ENCODE measurements at places on chromosomes 11 and 22.

DNA sequence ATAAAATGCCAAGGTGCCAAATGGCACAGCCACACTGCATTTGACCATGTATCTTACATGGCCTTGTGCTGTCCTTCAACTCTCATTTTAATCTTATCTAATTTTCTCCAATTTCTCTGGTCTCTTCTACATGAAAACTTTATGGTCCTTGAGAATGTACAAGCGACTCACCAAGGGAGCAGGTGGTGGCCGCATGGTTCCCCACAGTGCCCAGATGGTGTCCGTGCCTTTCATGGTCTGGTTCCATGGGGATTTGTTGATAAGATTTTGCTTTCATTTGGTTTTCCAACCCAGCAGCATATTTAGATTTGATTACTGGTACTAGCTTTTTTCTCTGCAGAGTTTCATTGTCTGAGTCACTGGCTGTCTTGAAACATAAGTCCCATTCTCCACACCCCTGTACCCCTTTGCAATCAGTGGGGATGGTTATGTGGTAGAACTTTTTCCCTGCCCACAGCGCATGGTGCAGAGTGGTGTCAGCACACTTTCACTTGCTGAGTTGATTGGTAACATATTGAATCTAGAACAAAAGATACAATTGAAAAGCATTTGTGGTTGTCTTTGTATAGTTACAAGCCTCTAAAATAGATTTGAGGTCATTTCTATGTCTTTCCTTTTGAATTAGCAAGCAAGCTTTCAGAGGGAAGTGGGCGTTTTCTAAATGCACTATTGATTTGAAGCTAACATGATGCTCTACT, 24.1 kb downstream of the ZNRF3 start:
- peaks cover 63% of the 10 kb centered on the region for H3K4me1 ChIP-seq
- no peaks in the 10 kb centered on the region for H3K36me3 ChIP-seq
- no peak overlapping the region for H3K27ac ChIP-seq
- no peak for DNase-seq

- no peak overlapping the region for H3K4me3 ChIP-seq
- no peaks in the 10 kb centered on the region for H3K27me3 ChIP-seq
- H3K4me1 ChIP-seq: peaks cover 17% of the 10 kb centered on the region
- no peak for DNase-seq
- no peak overlapping the region for H3K27ac ChIP-seq
Measured at GRCh38 chr11:13288375-13289029, 10.9 kb downstream of the BMAL1 start.

GRCh38 chr11:103488031-103488461, 378.8 kb downstream of the DYNC2H1 start:
- no peaks in the 10 kb centered on the region for H3K27me3 ChIP-seq
- H3K36me3 ChIP-seq: no peaks in the 10 kb centered on the region
- H3K27ac ChIP-seq: no peak overlapping the region
- no peak overlapping the region for H3K4me3 ChIP-seq
- DNase-seq: no peak
- H3K4me1 ChIP-seq: no peaks in the 10 kb centered on the region

DNA sequence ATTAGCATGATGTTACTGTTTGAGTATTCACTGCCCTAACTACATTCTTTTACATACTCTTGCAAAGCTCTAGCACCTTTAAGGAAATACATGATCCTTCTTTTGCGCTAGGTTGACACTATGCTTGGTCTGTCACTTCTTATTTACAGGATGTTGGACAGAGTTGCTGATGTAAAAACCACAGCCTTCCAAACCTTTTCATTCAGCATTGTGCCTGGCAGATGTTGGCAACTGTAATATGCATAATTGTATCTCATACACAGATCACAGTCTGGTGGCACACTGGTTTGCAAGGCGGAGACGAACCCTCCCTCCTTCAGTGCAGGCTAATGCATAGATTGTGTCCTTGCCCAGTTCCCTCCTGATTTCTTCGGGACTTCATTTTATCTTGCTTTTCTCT, 224.1 kb downstream of the SNX19 start:
- DNase-seq: no peak
- no peak overlapping the region for H3K27ac ChIP-seq
- no peaks in the 10 kb centered on the region for H3K4me1 ChIP-seq
- no peaks in the 10 kb centered on the region for H3K36me3 ChIP-seq
- no peaks in the 10 kb centered on the region for H3K27me3 ChIP-seq

DNA sequence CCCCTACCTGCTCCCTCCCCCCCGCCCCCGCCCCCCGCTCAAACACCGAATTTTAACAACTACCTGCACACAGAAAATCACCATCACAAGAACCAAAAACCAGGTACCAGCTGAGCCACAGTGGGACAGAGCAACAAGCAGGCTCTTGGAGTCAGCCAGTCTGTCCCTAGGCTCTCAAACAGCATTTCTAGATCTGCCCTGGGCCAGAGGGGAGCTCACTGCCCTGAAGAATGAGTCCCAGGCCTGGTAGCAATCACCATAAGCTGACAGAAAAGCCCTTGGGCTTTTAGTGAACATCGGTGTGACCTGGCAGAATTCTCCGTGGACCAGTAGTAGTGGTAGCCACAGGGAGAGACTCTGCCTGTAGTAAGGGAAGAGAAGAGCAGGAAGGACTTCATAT, 58.3 kb downstream of the C11orf87 start:
- no peaks in the 10 kb centered on the region for H3K27me3 ChIP-seq
- no peak overlapping the region for H3K4me3 ChIP-seq
- H3K4me1 ChIP-seq: no peaks in the 10 kb centered on the region
- no peak overlapping the region for H3K27ac ChIP-seq
- no peaks in the 10 kb centered on the region for H3K36me3 ChIP-seq

DNA sequence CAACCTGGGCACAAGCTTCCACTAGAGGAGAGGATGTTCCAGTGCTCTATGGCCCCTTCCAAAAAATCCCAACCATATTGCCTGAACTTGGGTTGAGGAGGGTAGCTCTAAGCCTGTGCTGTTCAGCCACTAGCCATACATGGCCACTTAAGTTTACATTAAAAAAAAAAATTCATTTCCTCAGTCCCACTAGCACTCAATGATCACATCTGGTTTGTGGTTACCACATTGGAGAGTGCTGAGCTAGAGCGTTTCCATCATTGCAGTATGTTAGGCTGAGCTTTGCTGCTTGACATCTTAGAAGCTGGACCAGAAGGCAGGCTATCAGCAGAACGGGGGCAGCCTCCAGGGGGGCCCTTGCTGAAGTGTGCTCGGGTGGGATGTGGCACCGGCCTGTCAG, 43.5 kb upstream of the CYP2D6 start:
- H3K36me3 ChIP-seq: peaks cover 25% of the 10 kb centered on the region
- no peak for DNase-seq
- H3K4me1 ChIP-seq: peaks cover 16% of the 10 kb centered on the region
- no peak overlapping the region for H3K27ac ChIP-seq
- no peak overlapping the region for H3K4me3 ChIP-seq

- no peak overlapping the region for H3K27ac ChIP-seq
- DNase-seq: no peak
Measured at GRCh38 chr22:38713921-38714320, 8.2 kb downstream of the GTPBP1 start.

DNA sequence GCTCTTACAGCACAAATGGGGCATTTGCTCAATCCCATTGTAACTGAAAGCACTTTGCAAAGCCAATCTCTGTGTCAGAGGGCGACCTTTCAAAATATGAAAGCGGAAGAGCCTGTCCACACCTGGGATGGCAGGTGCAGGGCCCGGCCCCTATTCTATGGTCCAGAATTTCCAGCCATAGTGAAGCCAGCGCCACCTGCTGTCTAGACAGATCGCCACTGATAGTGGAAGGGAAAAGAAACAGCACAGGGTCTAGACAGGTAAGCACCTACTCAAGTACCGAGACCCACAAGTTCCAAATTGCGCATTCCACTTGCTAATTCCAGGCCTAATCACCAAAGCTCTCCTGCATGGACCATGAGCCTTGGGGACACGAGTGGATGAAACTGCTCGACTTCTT, 141.4 kb downstream of the NTM start:
- H3K4me1 ChIP-seq: no peaks in the 10 kb centered on the region
- DNase-seq: no peak
- no peaks in the 10 kb centered on the region for H3K27me3 ChIP-seq
- no peaks in the 10 kb centered on the region for H3K36me3 ChIP-seq
- H3K4me3 ChIP-seq: no peak overlapping the region
- H3K27ac ChIP-seq: no peak overlapping the region

- no peaks in the 10 kb centered on the region for H3K4me1 ChIP-seq
- H3K4me3 ChIP-seq: no peak overlapping the region
- H3K27me3 ChIP-seq: no peaks in the 10 kb centered on the region
- DNase-seq: no peak
- H3K27ac ChIP-seq: no peak overlapping the region
Measured at GRCh38 chr11:100830274-100830673, 143.2 kb downstream of the ARHGAP42 start.

GRCh38 chr11:69120096-69120875, 35.4 kb upstream of the SMIM38 start:
- H3K27me3 ChIP-seq: no peaks in the 10 kb centered on the region
- no peak overlapping the region for H3K27ac ChIP-seq
- peaks cover 29% of the 10 kb centered on the region for H3K4me1 ChIP-seq
- H3K36me3 ChIP-seq: no peaks in the 10 kb centered on the region
- no peak overlapping the region for H3K4me3 ChIP-seq

DNA sequence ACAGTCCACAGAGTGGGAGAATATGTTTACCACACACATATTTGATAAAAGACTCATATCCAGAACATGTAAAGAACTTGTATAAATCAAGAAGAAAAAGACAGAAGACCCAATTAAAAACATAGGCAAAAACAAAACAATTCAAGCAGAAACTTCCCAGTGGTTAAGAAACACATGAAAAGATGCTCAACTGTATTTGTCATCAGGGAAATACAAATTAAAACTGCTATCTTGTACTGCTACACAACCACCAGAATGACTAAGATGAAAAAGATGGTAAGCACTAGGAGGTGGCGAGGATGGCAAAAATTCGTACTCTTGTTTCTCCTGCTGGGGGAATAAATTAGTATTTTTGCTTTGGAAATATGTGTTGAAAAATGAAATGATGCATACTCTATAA, 192.3 kb upstream of the C11orf87 start:
- no peaks in the 10 kb centered on the region for H3K27me3 ChIP-seq
- no peaks in the 10 kb centered on the region for H3K4me1 ChIP-seq
- DNase-seq: no peak
- H3K27ac ChIP-seq: no peak overlapping the region
- H3K36me3 ChIP-seq: no peaks in the 10 kb centered on the region

DNA sequence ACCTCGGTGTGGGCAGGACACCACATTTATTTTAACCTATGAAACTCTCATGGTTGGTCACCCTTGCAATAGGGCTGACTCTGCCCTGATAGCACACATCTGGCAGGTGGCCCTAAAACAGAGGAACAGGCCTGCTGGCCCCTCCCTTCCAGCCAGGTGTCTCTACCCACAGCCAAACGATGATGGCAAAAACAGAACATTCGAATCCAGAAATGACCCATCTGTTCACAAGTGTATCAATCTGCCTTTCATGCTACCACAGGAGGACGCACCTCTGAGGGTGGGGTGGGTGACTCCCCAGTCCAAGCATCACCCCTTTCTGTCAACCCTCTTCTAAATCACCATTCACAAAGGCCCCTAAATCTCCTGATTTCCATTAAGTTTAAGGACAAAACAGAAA, 118.1 kb downstream of the ETS1 start:
- H3K27me3 ChIP-seq: no peaks in the 10 kb centered on the region
- H3K4me1 ChIP-seq: peaks cover 97% of the 10 kb centered on the region
- no peak for DNase-seq
- peaks cover 72% of the 10 kb centered on the region for H3K36me3 ChIP-seq

DNA sequence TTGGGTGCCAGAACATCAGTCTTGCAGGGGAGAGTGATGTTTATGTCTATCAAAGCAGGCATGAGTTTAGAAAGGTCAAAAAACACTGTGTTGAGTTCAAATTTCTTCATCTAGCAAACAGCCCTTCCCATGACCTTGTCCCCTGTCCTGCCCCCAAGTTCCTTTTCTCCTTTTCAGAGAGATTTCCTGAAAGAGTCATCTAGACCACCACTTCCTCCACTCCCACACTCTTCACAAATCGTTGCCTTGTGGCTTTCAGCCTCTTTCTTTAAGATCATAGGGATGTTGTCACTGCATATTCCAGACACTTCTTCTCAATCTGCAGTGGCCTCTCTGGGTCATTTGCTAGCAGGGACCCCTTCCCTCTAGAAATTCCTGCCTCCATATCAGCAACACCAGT, 290.5 kb downstream of the TENM4 start:
- no peaks in the 10 kb centered on the region for H3K36me3 ChIP-seq
- no peak overlapping the region for H3K4me3 ChIP-seq
- no peaks in the 10 kb centered on the region for H3K27me3 ChIP-seq
- no peak for DNase-seq
- no peak overlapping the region for H3K27ac ChIP-seq

- peak overlapping the region; percentile 84 for H3K4me3 ChIP-seq
- DNase-seq: no peak
- peaks cover 10% of the 10 kb centered on the region for H3K4me1 ChIP-seq
- peak overlapping the region; percentile 86 for H3K27ac ChIP-seq
Measured at GRCh38 chr11:47714554-47715081, 551 bp downstream of the AGBL2 start.

DNA sequence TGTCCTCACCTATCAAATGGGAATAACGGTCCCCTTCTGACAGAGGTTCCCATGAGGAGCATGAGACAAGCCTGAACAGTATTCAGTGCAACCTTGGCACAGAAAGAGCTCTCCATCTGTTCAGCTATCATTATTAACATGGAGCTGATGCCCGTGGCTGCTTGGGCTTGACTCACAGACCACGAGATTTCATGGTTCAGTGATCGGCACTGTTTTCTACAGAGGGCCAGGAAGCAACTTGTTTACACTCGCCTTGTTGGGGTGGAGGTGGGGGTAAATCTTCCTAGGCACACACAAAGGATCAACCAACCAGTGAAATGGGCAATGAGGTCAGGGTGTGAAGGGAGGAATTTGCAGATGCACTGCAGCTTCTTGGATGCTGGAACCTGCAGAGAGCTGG, 88.2 kb downstream of the CWC15 start:
- no peaks in the 10 kb centered on the region for H3K27me3 ChIP-seq
- H3K36me3 ChIP-seq: no peaks in the 10 kb centered on the region
- no peak overlapping the region for H3K4me3 ChIP-seq
- H3K4me1 ChIP-seq: no peaks in the 10 kb centered on the region

DNA sequence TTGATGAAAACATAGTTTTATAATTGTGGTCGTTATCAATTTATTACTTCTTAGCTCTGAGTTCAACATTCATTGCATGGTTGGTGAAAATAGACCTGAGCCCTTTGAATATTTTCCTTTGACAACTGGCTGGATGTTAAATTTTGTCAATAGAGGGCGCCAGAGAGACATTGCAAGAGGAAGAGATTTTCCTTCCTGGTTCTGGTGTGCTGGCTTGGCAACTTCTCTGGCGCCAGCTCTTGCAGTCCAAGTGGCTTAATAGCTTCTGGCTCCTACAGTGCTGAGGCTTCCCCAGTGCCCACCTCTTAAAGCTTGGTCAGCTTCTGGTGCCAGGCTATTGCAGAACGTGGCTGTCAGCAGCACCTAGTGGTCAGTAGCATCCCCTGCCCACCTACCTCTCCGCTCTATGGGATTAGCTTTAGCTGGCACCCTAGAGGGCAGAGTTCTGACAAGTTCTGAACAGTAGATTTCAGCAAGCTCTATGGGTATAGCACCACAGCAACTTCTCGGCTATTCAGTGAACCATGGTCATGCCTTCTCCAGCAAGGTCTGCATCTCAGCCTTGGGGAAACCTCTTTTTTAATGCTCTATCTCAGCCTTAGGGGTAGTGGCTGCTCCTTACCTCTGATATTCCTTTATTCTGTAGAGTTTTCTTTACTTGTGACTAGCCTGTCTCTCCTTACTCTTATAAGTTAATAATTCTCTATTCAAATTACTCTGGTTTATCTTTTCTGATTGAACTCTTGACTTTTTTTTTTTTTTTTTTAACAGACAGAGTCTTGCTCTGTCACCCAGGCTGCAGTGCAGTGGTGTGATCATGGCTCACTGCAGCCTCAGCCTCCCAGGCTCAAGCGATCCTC, 59.4 kb downstream of the ACER3 start:
- no peaks in the 10 kb centered on the region for H3K36me3 ChIP-seq
- peak; percentile 75 for DNase-seq
- H3K4me3 ChIP-seq: no peak overlapping the region
- peak overlapping the region; percentile 16 for H3K27ac ChIP-seq
- H3K27me3 ChIP-seq: no peaks in the 10 kb centered on the region
- H3K4me1 ChIP-seq: peaks cover 20% of the 10 kb centered on the region
